Neural crest cell (in vitro differentiated cells): ENCODE measurements at places on chromosomes 3 and 15. TPM values are rescaled to one million over a fixed set of nuclear protein-coding genes. Genes with fewer than 3 reads are reported as not detected.

DNA sequence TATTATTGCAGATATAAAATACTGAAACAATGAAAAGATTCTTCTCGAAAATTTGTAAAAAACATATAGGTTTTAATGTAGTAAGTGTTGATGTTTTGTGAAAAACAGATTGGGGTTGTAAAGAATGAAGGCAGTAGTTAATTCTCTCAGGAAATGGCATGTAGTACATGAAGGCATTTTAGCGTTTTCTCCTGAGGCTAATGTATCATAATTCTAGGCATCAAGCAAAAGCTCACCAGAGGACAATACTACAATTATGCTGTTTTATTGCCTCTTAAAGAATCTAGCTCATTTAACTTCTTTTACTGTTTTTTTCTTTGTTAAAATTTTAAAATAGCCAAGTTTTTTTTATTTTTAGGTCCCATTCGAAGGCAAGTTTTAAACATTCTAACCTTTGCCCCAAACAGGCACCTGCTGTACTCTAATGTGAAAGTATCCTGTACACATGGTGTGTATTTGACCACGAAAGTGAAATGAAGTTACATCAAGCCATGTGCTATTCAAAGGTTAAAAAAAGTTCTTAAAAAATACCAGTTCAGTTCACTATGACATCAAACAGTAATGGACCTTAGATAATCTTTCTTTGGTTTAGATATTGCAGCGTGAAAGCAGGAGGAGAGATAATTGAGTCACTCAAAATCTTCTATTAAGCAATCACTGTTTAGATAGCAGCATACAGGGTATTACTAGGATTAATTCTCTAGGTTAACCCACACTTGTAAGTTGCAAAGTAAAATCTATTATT, 163.6 kb downstream of the ECT2 start:
- H3K27ac ChIP-seq = no peak overlapping the region
- H3K36me3 ChIP-seq = no peaks in the 10 kb centered on the region
- peaks cover 35% of the 10 kb centered on the region for H3K4me1 ChIP-seq
- H3K27me3 ChIP-seq = no peaks in the 10 kb centered on the region
- no peak for DNase-seq
- no peak overlapping the region for H3K4me3 ChIP-seq

The ACKR4 gene
- not detected in 2 replicates for total RNA-seq

DNA sequence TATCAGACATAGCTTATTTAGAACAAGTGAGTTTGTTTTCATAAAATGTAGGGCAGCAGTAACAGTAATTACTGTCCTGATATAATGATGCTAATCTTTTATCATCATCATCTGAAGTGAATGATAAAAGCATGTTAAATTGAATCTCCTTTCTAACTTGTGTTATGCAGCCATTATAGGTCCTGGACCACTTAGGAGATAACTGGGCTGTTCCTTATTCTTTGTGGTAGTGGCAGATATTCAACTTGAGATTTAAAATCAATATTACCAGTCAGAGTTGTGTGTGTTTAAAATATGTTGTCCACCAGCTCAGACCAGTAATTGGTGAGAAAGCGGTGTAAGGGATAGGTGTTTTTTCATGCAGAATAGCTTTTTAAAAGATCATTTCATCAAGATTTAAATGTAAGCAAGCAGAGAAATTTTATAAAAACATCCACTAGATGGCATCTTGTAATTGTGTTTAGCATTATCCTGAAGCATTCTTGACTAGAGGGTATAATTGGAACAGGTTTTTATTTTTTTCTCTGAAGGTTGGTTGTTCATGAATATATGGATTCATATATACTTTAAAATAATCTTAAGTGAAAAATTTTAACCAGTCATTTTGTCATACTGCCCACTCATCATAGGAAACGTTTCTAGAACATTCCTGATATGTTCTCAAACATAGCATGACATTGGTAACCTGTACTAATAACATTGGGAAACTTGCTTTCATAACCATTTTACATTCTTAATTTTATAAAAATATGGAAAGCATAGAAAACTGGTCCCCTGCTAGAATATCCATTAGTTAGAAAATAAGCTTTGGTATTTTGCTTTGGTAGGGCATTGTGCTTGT, 153.9 kb downstream of the BBX start:
- H3K4me3 ChIP-seq = no peak overlapping the region
- peaks cover 38% of the 10 kb centered on the region for H3K4me1 ChIP-seq
- no peaks in the 10 kb centered on the region for H3K27me3 ChIP-seq
- H3K27ac ChIP-seq = no peak overlapping the region
- DNase-seq = no peak

The SAMMSON gene
- total RNA-seq = not detected in 2 replicates

DNA sequence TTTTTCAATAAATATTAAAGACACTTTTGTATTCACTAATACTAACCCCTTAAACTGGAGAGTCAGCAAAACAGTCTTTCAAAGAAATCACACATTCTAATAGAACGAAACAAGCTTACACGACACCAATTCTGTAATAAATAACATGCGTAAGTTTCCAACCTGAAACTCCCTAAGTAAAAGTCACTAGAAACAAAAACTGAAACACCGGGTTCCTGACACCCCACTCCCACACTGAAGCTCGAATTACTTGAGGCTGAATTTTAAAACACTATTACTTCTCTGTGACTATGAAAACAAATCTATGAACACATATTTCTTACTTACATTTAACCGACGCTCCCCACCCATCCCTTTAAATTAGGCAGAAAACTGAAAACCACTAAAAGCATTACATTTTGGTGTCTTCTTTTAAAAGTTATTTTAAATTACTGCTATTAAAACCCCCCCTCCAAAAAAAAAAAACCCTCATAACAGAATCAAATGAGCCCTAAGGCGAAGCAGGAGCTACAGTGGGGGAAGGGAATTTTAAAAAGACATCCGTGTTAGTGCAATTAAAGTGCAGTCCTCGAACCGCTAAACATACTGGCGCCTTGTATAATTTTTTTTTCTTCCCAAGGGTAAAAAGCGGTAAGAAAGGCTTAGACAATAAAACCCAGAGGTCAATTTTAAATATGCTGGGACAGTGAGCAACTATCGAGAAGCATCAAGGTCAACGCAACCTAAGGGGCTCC, 878 bp downstream of the SPPL2A start:
- DNase-seq = no peak
- H3K4me1 ChIP-seq = peaks cover 31% of the 10 kb centered on the region
- peak overlapping the region; percentile 95 for H3K4me3 ChIP-seq
- H3K36me3 ChIP-seq = no peaks in the 10 kb centered on the region

GRCh38 chr3:178513546-178514380, 22.5 kb upstream of the KCNMB2 start:
- no peak overlapping the region for H3K4me3 ChIP-seq
- H3K36me3 ChIP-seq = no peaks in the 10 kb centered on the region
- H3K4me1 ChIP-seq = no peaks in the 10 kb centered on the region
- no peaks in the 10 kb centered on the region for H3K27me3 ChIP-seq

DNA sequence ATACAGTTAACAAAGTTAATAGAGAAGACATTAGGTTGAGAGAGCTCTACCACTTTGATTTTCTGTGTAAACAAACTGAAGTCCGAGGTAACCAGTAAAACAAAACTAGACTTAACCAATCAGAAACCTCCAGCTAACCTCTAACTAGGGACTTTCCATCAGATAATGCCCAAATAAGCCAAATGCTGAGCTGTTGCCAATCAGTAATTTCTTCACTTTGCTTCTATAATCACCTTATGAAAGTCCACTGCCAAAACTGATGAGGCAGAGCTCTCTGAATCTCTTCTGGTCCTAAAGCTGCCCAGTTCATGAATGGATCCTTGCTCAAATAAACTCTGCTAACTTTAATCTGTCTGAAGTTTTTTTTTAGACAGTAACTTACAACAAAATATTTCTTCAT, 448.0 kb upstream of the NECTIN3 start:
- peaks cover 8% of the 10 kb centered on the region for H3K4me1 ChIP-seq
- H3K4me3 ChIP-seq = no peak overlapping the region
- no peak overlapping the region for H3K27ac ChIP-seq
- H3K36me3 ChIP-seq = no peaks in the 10 kb centered on the region
- no peak for DNase-seq

DNA sequence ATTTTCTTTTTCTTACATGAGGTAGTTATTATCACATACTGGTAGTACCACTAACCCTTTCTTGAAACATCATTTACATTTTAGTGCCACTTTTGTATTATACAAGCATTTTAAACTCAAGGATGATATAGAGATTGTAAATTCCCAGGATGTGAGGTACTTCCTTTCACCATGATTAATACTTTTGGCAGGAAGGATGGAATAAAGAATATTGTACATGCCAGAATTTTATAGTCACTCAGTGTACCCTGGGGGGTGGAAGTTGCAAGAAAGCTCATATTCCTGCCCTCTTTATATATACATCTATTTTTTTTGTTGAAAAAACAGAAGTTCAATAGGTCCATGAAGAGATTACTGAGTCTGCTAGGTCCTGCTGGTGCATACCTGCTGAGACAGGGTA, 141.0 kb upstream of the PLSCR5 start:
- no peak overlapping the region for H3K27ac ChIP-seq
- DNase-seq = no peak
- no peaks in the 10 kb centered on the region for H3K27me3 ChIP-seq
- H3K4me1 ChIP-seq = no peaks in the 10 kb centered on the region

The SLC12A6 gene
- 10.9 and 12.4 TPM in 2 replicates for total RNA-seq

DNA sequence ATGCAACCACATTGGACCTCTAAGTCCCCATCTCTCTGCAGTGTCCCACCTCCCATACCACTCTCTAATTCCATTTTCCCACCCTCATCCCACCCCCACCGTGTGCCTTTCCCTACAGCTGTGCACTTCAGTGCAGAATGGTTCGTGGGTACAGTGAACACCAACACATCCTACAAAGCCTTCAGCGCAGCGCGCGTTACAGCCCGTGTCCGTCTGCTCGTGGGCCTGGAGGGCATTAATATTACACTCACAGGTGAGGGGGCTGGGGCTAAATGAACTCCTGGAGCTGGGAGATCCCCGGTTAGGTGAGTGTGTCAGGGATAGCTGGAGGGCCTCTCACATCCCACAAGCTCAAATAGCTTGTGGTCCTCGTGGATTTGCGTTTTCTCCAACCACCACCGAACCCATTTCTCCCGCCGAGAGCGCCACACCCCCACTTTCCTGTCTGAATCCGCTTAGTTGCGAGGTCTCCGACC, 1.9 kb downstream of the DUOXA2 start:
- peaks cover 74% of the 10 kb centered on the region for H3K27me3 ChIP-seq
- no peak overlapping the region for H3K4me3 ChIP-seq

The C3orf62 gene
- 9.2 and 9.8 TPM in 2 replicates for total RNA-seq

The HGD gene
- 0.75 and 1.2 TPM in 2 replicates for total RNA-seq

DNA sequence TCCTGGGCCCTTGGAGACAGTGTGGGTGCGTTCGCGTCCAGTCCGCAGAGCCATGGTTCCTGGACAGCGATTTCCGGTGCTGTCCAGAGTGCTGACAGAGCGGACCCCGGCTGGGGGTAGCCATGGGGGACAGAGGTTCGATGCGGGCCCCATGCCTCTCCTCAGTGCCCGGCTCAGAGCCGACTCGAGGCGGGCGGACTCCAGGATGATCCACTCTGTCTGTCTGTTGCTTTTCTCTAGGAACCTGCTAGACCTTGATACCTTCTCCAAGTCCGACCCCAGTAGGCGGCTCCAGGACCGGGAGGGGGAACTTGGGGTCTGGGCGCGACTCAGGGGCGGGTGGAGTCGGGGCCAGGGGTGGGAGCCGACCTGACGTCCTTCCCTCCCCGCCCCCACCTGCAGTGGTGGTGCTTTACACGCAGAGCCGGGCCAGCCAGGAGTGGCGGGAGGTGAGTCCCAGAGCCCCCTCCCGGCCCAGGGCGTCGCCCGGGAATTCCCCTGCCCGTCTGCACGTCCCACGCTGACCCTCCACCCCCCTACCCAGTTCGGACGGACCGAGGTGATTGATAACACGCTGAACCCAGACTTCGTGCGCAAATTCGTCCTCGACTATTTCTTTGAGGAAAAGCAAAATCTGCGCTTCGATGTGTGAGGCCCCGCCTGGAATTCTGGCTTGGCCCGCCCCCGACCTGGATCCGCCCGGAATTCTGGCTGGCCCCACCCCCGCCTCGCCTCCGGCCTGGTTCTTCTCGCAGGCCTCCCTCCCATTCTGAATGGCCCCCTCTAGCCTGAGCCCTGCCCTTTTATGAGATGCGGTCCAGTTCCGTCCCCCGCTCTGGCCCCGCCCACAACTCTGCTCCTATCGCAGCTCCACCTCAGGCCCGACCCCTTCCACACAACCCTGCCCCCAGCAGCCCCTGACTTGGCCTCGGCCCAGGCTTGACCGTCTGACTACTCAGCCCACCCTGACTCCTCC, 1.0 kb downstream of the CPNE9 start:
- peak overlapping the region; percentile 81 for H3K4me3 ChIP-seq
- H3K4me1 ChIP-seq = peaks cover 4% of the 10 kb centered on the region
- H3K27ac ChIP-seq = no peak overlapping the region

DNA sequence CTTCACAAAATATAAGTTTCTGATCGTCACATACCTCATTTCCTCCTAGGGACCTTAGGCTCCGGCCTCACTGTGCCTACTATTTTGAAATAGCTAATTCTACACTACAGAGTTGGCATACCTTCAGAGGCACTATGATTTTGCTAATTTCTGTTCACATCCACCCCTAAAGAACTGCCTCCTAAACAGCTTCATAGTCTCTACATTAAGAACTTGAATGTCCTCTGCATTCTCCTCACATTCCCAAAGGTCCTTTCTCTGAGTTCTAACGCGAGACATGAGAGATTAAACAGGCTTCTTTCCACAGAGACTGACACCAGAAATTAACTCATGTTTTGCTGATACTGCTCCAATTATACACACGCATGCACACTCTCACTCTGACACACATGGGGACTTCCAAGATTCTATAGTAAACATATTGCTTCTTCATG, 75.5 kb downstream of the DLG1 start:
- H3K36me3 ChIP-seq = no peaks in the 10 kb centered on the region
- peaks cover 26% of the 10 kb centered on the region for H3K4me1 ChIP-seq
- no peaks in the 10 kb centered on the region for H3K27me3 ChIP-seq
- no peak overlapping the region for H3K4me3 ChIP-seq
- H3K27ac ChIP-seq = no peak overlapping the region

The IL17RC gene
- 6.0 and 7.3 TPM in 2 replicates for total RNA-seq

DNA sequence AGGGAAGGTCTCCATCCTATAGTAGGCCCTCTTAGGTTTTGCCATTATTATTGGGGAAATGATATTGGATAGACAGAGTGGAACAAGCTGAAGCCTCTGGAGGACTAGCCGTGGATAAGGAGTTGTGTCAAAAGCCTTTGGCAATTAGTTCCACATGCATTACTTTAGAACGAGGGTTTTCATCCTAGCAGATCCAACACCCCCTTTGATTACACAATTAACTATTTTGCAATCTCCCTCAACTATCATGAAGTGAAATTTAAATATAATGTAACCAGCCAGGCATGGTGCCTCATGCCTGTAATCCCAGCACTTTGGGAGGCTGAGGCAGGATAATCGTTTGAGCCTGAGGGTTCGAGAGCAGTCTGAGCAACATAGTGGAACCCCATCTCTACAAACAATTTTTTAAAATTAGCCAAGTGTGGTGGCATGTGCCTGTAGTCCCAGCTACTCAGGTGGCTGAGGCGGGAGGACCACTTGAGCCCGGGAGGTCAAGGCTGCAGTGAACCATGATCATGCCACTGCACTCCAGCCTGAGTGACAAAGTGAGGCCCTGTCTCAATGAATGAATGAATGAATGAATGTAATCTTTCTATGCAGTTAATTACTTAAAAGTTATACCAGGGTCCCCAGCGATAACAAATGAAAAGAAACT, 56.8 kb downstream of the PXYLP1 start:
- no peak for DNase-seq
- H3K27me3 ChIP-seq = no peaks in the 10 kb centered on the region
- no peak overlapping the region for H3K4me3 ChIP-seq
- no peaks in the 10 kb centered on the region for H3K4me1 ChIP-seq
- H3K27ac ChIP-seq = no peak overlapping the region

- no peak overlapping the region for H3K4me3 ChIP-seq
- H3K27ac ChIP-seq = no peak overlapping the region
- DNase-seq = no peak
- peaks cover 23% of the 10 kb centered on the region for H3K36me3 ChIP-seq
- peaks cover 21% of the 10 kb centered on the region for H3K4me1 ChIP-seq
These were observed 21.3 kb upstream of the NR2F2 start for GRCh38 chr15:96309143-96309660.

The EHD4 gene
- 8.3 and 9.3 TPM in 2 replicates for total RNA-seq
